Esophagus muscularis mucosa (tissue), 4 donors: ENCODE measurements at places on chromosomes 11 and 22. TPM values are rescaled to one million over a fixed set of nuclear protein-coding genes. Genes with fewer than 3 reads are reported as not detected.

- no peak for DNase-seq
Measured at GRCh38 chr11:33657757-33658156, 42.9 kb downstream of the C11orf91 start.

DNA sequence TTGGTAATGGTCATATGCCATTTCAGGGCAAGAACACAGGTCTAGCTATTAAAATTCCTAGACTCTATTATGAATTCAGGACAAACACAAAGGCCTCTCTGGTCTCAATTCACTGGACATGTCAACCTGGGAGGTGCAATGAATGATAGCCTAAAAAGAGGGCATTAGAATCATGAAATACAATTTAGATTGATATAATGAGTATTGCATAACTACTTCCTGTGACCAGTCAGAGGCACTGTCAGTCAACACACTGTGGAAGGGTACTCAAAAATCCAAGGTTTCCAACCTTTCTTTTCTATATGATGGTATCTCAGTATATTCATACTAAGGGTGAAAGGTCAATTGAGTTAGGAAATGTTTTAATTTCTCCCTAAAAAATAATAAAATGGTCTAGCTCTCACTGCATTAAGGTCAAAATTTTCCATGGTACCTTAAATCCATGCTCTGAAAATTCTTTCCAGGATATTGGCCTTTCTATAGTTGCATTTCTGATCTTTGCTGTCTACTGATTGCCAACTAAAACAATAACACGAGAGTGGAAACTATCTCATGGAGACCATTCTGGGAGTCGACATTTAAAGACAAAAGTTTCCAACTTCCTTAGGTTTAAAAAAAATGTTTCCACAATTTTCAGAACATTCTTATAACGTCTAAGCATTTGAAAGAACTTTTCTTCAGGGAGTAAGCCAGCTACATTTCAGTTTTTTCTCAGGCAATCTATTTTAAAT lies 81.7 kb upstream of the APOA1 start:
- DNase-seq, result no peak

- DNase-seq, result no peak
Measured at GRCh38 chr11:37409124-37409523, 811.1 kb upstream of the RAG2 start.

GRCh38 chr11:75780888-75781287 lies 12.3 kb downstream of the DGAT2 start:
- DNase-seq, result no peak

The PPP1R14B gene
- total RNA-seq, result 50.4 TPM

The CNIH2 gene
- total RNA-seq, result not detected
